ENCODE measurements at places on chromosomes 5 and 9.
A peak's percentile ranks its signal among the peaks of the same experiment; 100 is the strongest.

GRCh38 chr9:13110766-13111417 is 168.6 kb downstream of the MPDZ start:
- no peak for DNase-seq

GRCh38 chr9:34591917-34592866 is 2.7 kb upstream of the CNTFR start:
- no peak for DNase-seq

DNA sequence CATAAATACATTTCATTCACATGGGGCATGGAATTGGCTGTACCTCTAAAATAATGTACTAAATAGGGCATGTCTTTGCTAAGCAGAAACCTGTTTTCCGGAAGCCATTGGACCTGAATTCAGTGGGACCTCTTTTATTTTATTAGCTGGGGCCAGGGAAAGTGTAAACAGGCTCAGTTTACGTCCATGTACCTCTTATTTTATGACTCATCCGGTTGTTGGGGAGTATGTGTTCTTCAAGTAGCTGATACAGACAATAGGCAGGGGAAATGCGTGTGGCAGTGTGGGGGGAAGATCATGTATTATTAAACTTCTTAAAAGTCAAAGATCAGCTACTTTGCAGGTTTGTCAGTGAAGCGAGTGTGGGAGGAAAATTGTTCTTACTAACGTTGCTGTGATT is 1.4 kb upstream of the GDNF start:
- no peak for DNase-seq

DNA sequence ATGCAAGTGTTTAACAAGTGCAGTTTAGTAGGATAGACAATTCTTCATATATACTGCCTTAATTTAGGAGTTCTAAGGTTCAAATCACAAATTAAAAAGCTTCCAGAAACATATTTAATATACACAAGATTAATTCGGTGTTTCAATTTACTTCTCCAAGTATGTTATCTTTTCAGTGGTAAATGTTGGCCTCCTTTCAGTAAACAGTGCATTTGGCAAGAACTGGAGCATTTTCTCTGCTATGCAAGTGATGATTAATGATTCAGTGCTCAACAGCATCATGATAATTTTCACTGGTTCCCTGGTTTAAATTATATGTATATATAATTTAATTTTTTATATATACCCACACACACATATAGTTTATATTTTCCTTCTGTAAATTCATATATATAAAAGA is 541.7 kb downstream of the EFNA5 start:
- no peak for DNase-seq

DNA sequence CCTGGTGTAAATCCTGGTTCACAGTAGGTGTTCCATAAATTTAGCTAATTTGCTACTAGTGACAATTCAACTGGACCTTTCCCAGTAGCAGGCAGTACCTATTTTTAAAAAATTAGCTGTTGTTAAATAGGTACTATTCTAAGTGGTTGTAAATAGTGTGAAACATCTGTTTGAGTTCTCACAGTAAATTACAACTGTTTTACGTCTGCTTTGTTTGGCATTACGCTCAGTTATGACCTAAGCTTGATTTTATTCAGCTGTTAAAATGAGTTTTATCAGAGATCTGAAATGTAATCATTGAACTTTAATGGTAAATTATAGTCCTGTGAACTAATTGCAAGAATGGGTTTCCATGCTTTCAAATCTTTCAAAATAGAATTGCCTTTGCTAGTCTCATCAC is 93.9 kb downstream of the GPBP1 start:
- DNase-seq = no peak

DNA sequence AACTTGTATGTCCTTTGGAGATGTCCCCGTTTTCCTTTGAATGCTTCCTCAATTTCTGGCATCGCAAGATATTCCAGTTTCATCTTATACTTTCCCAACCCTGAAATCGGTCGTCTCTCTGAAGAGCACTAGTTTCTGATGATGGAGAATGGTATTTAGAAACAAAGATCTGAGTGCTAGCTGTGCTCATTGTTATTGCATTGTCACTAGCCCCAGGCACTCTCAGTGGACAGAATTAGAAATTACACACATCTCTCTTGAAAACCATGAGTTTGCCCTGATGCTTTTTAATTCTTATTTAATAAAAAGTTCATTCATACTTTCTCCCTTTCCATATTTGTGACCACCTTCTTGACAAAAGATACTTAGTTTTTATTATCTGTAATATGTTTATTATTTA is 67.7 kb downstream of the C9orf152 start:
- DNase-seq = no peak

DNA sequence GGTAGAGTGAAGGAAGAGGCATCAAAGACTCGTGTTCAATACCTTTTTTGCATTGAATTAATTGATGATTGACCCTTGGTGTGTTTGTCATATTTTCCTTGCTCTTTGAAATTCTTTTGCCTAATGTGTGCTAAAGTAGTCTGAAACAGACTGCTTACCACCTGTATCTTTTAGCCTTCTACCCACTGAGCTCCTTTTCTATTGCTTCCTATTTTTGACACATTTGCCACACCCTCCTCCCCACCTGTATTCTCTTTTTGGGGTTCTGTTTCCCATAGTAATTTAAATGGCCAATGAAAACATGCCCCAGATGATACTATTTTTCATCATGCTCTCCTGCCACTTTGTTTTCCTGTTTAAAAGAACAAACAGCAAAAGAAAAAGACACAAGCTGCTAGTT is 78.5 kb downstream of the ZCCHC7 start:
- no peak for DNase-seq

DNA sequence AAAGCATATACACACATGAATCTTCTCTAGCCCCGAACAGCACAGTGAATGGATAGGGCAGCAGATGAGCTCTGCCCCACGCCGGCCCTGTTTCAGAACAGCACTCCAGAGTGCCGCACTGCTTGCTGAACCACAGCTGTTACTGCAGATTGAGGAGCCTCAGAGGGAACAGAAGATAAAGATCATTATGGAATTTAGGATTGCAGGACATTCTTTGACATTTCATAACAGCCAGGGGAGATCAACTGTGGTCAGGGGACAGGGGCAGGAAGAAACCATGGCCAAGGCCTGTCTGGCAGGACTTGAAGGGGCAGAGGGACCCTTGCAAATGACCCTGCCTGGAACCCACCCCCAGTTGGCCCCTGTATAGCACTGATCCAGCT is 20.6 kb downstream of the IRF1 start:
- no peak for DNase-seq

GRCh38 chr5:172276214-172276613 is 7.3 kb downstream of the UBTD2 start:
- no peak for DNase-seq

DNA sequence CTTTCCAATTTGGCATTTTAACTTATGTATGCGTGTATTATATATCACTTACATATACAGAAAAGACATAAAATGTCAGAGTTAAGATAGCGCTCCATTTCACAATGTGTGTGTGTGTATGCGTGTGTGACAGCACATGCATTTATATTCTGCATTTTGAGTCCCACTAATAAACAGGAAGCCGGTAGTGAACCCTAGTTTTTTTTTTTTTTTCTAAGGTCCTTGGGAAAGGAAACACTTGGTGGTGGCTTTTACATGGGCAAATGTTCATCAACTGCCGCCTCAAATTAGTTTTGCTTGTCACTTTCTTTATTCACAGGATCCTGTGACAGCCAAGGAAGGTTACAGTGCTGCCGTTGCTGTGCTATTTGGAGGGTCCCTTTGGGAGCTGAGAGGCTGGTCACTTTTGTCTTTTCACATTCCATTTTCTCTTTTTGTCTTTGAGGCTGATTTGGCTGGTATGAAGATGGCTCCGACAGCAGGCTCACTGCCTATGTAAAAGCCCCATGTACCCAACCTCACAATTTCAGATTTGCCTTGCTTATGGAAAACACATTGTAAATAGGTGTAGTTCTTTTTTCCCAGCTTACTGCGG is 298.9 kb downstream of the CSNK1G3 start:
- no peak for DNase-seq

GRCh38 chr5:148957591-148958202 is 105.2 kb downstream of the SH3TC2 start:
- DNase-seq = peak; percentile 4

DNA sequence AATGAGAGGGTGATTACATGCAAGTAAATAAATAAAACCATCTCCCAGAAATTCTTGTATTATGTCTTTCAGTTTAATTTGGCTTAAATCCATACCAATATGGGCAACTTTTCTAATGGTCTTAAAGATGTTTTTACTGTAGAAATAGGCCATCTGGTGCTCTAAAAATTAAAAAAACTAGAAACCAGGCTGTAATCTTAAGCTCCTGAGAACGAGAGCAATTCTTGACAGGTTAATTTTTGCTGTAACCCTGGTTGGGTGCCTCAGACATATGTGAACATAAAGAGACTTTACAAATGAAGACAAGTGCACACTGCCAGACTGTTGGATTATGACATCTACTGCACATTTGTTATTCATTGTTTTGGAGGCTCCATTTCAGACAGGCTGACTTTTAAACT is 246.8 kb upstream of the DAB2 start:
- DNase-seq = no peak

- no peak for DNase-seq
Measured at GRCh38 chr5:126143622-126144021, 279.6 kb upstream of the GRAMD2B start.

- DNase-seq = no peak
Measured at GRCh38 chr5:109485030-109485429, 75.3 kb upstream of the PJA2 start.

- DNase-seq = no peak
Measured at GRCh38 chr5:151130922-151131891, 26.4 kb downstream of the ANXA6 start.

GRCh38 chr5:11174591-11174990 is 413.6 kb upstream of the DAP start:
- no peak for DNase-seq

DNA sequence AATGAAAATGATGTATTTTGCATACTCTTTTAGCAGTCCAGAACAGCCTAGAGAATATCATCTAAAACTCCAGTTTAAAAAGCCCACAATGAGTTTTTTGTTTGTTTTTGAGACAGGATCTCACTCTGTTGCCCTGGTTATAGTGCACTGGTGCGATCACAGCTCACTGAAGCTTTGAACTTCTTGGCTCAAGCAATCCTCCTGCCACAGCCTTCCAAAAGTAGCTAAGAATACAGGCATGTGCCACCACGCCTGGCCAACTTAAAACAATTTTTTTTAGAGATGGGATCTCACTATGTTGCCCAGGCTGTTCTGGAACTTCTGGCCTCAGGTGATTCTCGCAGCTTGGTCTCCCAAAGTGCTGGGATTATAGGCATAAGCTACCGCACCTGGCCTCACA is 175.7 kb downstream of the FBN2 start:
- no peak for DNase-seq

- DNase-seq = no peak
Measured at GRCh38 chr5:36685631-36686288, 79.4 kb downstream of the SLC1A3 start.

GRCh38 chr9:116844621-116845020 is 157.5 kb downstream of the TRIM32 start:
- DNase-seq = no peak

DNA sequence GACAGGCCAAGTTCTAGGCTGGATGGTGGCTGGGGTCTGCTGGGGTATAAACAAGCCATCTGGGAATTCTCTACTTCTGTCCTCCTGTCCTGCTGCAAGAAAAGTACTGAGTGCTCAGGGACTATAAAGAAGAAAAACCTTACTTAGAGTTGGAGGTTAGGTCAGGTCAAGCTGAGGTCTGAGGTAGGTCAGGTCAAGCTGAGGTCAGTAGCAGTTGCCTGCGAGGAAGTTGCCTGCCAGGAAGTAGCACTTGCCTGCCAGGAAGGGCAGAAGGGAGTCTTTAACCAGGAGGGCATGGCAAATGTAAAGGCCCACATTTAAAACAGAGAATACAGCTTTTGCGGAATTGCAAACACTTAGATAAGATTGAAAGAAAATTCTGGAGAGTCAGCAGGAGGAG is 51.3 kb upstream of the PRLR start:
- DNase-seq = no peak

DNA sequence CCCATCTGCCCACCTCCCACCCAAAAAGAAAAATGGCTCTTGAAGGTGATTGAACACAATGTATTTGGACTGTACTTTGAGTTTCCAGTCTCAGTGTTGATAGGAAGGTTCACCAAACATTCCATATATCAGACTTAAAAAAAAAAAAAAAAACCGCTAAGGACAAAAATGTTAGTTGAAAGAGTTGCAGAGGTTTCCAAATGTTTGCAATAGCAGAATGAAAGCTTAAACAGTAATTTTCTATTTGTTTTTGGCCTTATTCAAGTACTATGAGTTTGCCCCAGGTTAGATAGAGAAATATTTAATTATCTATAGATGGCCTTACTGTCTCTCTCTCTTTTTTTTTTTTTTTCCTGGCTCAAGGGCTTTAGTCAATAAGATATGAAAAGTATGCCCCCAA is 6.1 kb downstream of the LRRTM2 start:
- DNase-seq = no peak

DNA sequence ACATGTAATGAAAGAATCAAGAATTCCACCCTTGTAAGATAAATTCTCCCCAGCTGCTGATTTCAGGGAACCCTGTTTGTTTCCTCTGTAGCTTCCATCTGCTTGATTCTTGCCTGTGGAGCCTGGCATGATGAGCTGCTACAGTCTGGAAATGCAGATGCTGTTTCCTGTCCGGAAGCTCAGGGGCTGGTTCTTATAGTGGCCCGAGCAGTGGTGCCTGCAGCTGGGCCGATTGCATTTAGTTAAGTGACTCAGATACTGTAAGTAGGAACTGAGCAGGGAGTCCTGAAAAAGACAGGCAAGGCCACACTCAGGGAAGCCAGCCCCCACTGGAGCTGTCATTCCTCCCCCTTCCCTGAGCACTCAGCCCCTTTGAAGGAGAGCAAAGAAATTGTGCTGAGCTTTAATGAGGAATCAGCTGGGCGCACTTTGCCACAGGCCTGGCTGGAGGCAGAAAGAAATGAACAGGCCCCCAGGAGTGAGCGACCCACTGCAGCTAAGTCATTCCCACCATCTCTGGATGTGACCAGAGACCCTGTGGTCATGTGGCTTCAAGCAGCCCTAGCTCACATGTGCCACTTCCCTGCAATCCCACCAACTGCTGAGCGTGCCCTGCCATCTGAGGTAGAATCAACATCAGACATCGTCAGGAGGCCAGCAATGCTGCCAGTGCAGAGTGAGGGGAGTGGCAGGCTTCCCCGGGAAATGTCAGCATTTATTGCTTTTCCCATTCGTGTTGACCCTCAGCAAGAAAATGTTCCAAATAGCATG is 206.0 kb upstream of the WWC1 start:
- no peak for DNase-seq

- no peak for DNase-seq
Measured at GRCh38 chr9:134595014-134595413, 46.6 kb upstream of the COL5A1 start.

Data from stimulated activated CD8-positive, alpha-beta memory T cell treated with anti-CD3 and anti-CD28 coated beads, Interleukin-12 subunit alpha, Interleukin-12 subunit beta, amount 100 ng/mL, for 4 hours (primary cell).